Liver (tissue), 10 donors: ENCODE measurements at places on chromosomes 4 and X. TPM values are rescaled to one million over a fixed set of nuclear protein-coding genes. Genes with fewer than 3 reads are reported as not detected.

DNA sequence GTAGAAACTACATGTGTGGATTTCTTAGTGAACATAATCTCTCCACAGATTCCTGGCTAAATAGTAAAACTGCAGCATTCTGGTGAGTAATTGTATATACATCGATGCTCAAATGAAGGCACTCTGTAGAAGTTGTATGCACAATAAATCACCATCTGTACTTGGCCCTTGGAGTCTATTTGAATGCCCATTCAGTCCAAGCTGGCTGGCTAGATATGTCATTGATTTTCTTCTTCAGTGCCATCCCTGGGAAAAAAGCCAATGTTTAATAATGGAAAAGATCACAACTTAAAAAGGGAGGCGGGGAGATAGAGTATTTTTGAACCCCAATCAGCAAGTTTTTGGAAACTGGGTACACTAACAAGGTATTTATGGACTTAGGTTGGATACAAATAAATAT, 381.0 kb upstream of the TEX13C start:
- no peak for DNase-seq

- DNase-seq = peak; percentile 49
Observed at GRCh38 chrX:119004920-119005524, 30.6 kb downstream of the LONRF3 start.

DNA sequence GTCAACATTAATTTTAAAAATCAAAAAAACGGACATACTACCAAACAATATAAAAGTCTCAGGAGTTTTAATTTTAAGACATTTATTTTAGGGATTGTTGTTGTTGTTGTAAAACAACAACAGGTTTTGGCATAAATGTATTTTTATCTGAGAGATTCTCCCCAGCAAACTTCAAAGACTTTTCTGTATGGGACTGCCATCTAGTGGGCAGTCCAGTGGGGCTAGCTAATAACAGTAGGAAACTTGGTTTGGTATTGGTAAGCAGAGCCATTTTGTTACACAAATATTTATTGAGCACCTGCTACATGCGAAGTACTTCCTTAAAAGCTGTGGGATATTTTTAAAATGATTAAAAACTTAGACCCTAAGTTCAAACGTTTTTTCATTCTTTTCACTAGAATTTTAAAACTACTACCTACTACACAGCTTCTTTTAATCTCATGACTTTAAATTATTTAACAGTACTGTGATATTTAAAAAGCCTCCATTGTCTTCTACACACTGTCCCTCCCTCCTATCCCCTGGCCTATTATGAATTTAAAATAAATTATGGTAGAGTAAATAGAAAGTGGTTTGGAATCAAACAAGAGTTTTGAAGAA, 1028.4 kb upstream of the INTU start:
- DNase-seq = no peak

Gene SPATA18
- total RNA-seq = 1.1 TPM

DNA sequence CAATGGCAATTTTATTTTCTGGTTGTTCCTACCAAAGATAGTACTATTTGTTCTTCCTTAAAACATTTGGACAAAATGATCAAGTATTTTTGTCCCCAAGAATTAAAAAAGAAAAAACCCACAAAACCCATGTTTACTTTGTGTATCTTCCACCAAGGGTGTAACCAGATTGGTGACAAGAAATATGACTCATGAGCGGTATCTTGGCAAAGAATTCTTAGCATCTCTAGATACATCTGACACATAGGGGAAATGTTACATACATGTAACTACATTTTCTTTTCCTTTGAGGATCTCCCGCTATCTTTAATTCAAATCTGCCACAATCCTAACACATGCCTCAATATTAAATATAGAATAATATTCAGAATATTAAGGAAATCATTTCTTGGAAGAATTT, 78.7 kb downstream of the WDFY3 start:
- DNase-seq = no peak

Gene IL9R
- 0.05 TPM for total RNA-seq

- DNase-seq = no peak
Observed at GRCh38 chr4:13449590-13449989, 34.5 kb downstream of the RAB28 start.

Gene PCDH11X
- not detected for total RNA-seq

Gene HELT
- not detected for total RNA-seq

Gene NKX3-2
- not detected for total RNA-seq

GRCh38 chrX:147875866-147876596, 35.7 kb upstream of the FMR1 start:
- DNase-seq = no peak

Gene TMPRSS11D
- not detected for total RNA-seq

- DNase-seq = no peak
Observed at GRCh38 chr4:8221476-8221875, 22.4 kb downstream of the SH3TC1 start.

GRCh38 chr4:54662901-54663585, 5.3 kb downstream of the KIT start:
- DNase-seq = no peak

Gene RASL11B
- total RNA-seq = 0.75 TPM

DNA sequence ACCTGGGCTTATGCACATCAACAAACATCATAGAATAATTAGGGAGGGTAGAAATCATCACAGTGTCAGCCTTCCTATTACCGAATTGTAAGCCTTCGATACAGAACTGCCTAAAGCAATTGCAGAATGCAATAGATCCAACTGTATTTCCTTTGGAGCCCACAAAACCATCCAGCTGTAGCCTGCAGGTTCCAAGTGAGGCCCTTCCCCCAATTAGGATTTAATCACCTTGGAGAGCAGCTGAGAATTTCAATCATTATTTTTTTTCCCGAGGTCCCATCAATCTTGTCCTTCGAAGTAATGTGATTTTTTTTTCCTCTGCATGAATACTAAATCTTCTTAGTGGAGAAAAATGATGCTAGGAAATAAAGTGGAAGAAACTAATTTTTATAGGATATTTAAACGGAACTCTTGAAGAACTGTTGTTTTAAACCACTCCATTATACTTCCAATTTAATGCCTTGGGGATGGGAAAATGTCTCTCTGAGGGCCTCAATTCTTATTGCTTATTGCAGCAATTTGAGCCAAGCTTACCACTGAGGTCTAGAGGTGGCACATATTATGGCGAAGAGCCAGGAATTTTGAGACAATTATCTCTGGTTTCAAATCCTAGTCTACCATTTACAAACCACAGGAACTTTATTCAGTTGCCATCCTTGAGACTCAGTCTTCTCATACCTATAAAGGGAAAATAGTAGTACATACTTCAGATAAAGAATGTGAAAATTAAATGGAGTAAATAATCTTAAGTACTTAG, 953.4 kb upstream of the IGFBP7 start:
- no peak for DNase-seq

Gene YY2
- total RNA-seq = 2.8 TPM

- peak; percentile 67 for DNase-seq
Observed at GRCh38 chr4:56434599-56435139, 746 bp downstream of the PPAT start.

GRCh38 chr4:183909801-183910200, 4.7 kb downstream of the STOX2 start:
- no peak for DNase-seq

Gene TAF7L
- total RNA-seq = not detected

DNA sequence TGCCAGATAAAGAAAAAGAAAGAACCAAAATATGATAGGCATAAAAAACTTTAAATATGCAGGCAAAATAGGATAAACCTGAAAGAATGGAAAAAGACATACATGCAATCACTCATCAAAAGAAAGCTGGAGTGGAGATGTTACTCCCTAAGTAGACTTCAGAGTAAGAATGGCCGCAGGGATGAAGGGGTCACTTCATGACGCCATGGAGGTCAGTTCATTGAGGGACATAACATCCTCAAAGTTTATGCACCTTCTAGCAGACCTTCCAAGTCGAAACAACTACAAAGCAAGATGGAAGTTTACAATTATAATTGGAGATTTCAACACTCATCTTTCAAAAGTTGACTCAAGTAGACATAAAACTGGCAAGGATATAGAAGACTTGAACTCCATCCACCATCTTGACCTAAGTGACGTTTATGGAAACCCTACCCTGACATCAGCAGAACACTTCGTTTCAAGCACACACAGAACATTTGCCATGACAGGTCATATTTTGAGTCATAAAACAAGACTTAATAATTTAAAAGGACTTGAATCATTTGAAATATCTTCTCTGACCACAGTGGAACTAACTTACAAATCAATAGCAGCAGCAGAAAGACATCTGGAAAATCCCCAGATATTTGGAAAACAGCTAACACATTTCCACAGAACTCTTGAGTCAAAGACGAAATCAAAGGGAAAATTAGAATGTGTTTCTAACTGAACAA, 106.0 kb upstream of the LRPAP1 start:
- DNase-seq = no peak

Gene MSX1
- total RNA-seq = not detected

Gene FAM9C
- not detected for total RNA-seq

Gene NAP1L5
- 10.0 TPM for total RNA-seq

Gene MRFAP1
- 78.5 TPM for total RNA-seq

Gene EDA
- total RNA-seq = 2.6 TPM

Gene TBX22
- not detected for total RNA-seq

- DNase-seq = no peak
Observed at GRCh38 chrX:13013363-13014110, 30.9 kb downstream of the FAM9C start.

Gene ERVMER34-1
- total RNA-seq = 0.08 TPM

DNA sequence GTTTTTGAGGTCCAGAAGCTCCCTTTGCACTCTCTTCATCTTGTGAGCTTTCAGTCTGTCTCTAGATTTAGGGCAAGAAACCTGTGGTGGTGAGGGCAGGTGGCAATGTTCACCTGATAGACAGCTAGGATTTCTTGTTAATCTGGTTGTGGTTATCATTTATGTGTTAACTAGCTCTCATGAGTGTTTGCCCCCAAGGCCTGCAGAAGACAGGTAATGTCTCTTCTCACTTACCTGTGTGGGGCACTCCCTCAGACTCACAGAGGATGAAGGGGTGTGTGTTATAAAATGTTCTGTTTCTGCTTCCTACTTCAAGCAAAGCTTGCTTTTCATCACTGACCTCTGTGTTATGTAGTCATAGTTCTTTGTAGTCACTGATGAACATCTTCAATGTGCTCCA, 17.8 kb downstream of the EGF start:
- no peak for DNase-seq

DNA sequence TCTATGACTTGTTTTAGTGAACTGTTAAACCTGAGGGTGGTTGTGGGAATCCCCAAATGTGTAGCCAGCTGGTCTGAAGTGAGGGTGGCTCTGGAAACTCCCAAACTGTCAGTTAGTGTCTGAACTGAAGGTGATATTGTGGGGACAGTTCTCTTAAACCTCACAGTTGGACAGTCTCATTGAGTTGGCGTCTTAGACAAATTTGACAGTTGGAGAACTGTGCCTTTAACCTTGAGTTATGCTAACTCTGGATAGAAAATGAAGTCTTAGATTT, 20.7 kb upstream of the CTSO start:
- DNase-seq = no peak

GRCh38 chr4:67593741-67594175, 35.2 kb downstream of the STAP1 start:
- no peak for DNase-seq

DNA sequence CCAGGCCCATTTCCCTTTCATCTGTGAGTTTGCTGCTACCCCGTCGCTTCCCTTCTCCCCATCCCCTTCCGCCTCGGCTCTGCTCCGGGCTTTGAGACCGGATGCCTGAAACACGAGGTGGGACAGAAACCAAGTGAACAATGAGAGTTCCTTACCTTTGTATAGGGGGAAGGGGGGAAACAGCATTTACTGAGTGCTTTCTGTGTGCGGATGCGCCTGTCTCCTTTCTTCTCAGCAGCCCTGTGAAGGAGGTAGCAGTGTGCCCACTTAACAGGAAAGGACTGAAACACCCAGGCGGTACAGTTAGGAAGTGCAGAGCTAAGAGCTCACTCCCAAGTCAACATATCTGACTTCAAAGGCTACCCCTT, 43.2 kb upstream of the TMSB15B start:
- DNase-seq = no peak

GRCh38 chr4:145545031-145545430, 63.4 kb downstream of the SMAD1 start:
- DNase-seq = no peak
